ENCODE measurements at places on chromosomes 7 and 10.

GRCh38 chr10:86229376-86229775, 137.2 kb downstream of the GRID1 start:
- DNase-seq, result no peak

- no peak for DNase-seq
These were observed 58.9 kb downstream of the CALML3 start for GRCh38 chr10:5583525-5584175.

DNA sequence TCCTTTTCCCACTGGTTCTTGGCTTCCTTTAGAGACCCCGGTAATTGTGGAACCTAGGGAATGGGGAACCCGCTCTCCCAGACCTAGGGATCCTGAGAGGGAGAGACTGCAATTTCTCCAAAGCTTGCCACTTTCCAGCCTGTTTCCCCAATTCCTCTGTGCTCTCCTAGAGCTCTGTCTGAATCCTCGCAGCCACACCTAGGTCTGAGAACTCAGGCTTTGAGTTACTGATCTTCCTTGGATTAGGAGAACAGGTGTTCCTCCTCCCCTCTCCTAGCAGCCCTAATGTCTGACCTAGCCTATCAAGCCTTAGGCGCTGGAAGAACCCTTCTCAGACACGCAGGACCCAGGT, 20.0 kb downstream of the WNT8B start:
- DNase-seq, result no peak

DNA sequence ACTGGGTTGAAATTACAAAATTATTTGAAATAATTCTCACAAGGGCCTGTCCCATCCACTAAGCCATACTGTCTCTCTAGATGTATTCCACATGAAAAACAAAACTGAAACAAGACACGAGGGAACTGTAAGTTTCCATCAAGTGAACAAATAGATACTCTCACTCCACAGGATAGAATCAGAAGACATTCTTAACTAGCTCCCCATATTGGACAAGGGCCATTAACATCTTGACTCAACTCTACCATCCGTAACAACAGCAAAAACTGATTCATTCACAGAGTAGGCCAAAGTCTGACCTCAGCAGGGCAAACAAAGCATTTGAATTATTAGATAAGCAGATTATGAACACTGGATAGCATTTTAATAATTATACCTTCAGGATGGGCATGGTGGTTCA, 29.1 kb downstream of the UBE2H start:
- DNase-seq, result no peak

DNA sequence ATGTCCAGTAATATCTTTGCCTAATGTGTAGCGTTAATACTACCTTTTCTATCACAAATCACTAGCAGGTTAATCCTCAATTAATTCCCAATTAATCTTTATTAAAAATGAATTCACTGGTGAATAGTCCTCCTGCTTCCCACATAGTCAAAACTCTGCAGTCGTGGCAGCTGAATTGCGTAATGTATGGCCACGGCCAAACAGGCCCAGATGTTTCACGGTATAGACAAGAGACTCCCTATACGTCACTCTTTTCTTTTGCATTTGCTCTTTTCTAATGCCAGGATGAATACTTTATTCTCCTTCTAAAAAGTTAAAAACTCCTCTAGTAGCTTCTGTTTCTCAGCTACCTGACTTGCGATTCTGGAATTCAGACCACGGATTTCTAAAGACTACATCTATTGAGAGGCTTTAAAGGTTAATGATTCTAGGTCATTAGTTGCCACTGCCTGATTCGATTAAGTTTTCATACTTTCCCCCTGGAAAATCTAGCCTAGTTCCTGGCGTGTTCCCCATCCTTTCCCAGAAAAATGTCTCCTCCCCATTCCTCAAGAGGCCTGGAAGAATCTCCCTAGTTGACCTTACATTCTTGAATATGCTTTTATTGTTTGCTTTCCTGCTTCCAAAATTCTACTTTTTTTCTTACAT, 16.9 kb downstream of the MEOX2 start:
- no peak for DNase-seq

GRCh38 chr7:130943336-130943901, 209.4 kb upstream of the KLF14 start:
- DNase-seq, result no peak

DNA sequence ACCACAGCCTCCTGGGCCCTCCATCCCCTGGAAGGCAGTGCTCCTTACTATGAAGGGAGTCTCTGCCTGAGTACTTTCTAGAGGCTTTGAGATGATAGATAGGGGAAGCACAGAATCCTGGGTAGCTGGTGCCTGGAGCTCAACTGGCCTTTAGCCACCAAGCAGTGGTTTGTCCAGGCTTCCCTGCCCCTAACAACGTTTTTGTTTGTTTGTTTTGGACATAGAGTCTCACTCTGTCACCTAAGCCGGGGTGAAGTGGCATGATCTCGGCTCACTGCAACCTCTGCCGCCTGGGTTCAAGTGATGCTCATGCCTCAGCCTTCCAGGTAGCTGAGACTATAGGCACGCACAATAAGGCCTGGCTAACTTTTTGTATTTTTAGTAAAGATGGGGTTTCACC, 289.4 kb downstream of the PLXNA4 start:
- DNase-seq, result no peak

- DNase-seq, result no peak
These were observed 75.2 kb downstream of the MYL10 start for GRCh38 chr7:101553771-101554445.

- no peak for DNase-seq
These were observed 142.1 kb downstream of the HGF start for GRCh38 chr7:81627536-81628287.

GRCh38 chr7:39746103-39746819, 122.9 kb downstream of the RALA start:
- no peak for DNase-seq

DNA sequence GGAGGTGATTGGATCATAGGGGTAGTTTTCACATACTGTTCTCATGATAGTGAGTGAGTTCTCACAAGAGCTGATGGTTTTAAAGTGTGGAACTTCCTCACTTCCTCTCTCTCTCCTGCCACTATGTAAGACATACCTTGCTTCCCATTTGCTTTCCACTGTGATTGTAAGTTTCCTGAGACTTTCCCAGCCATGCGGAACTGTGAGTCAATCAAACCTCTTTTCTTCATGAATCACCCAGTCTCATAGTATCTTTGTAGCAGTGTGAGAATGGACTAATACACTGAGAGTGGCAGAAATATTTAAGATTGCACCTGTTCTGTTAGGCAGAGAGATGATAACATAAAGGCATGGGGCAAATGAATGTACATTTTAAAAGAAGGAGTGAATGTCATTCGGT, 507.8 kb downstream of the SORCS3 start:
- DNase-seq, result no peak

- no peak for DNase-seq
These were observed 275.9 kb upstream of the SHH start for GRCh38 chr7:156088115-156088514.

DNA sequence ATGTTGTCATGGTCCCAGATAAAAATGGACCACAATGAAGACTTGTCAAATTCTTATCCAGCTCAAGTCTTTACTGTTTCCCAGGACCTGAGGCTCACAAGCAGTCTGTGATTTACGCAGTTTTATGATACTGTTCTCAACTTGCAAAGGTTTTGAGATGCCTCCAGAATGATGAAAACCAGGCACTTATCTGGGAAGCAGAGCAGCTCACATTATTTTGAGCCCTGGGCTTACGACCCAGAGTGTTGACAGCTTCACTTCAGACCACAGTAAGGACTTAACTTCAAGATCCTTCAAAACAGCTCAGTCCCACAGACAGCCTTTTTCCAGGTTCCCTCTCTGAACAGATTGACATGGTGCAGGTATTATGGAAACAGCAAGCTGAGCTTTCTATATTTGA, 236.1 kb downstream of the RNLS start:
- DNase-seq, result no peak

GRCh38 chr10:100122780-100123179, 41.1 kb upstream of the CPN1 start:
- no peak for DNase-seq

DNA sequence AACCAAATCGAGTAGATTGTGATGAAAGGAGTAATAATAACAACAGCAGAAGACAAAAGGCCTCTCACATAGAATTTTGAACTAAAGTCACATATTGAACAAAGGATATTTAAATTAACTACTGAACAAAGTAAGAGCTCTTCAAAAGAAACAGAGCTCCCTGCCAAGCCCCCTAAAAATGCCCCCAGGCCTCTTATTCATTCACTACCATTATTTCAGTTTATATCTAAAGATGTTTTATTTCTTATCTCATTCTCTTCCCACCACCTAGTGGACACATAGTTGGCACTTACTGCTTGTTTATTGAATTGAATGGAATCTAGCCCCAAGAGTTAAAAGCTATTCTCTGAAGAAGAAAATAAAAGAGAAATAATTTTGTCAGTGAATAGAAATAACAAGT, 37.4 kb downstream of the VCL start:
- no peak for DNase-seq

DNA sequence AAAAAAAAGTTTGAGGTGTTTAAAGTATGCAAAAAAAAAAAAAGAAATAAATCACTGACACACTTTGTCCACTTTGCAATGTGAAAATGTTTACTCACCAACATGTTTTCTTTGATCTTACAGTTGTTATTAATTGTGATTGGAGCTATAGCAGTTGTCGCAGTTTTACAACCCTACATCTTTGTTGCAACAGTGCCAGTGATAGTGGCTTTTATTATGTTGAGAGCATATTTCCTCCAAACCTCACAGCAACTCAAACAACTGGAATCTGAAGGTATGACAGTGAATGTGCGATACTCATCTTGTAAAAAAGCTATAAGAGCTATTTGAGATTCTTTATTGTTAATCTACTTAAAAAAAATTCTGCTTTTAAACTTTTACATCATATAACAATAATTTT, 130.6 kb downstream of the CFTR start:
- no peak for DNase-seq

- no peak for DNase-seq
These were observed 321.5 kb upstream of the NRP1 start for GRCh38 chr10:33655921-33656320.

- no peak for DNase-seq
These were observed 16.4 kb downstream of the SORCS3 start for GRCh38 chr10:104657457-104657856.

- DNase-seq, result no peak
These were observed 20.1 kb downstream of the IFIT3 start for GRCh38 chr10:89347701-89348457.

DNA sequence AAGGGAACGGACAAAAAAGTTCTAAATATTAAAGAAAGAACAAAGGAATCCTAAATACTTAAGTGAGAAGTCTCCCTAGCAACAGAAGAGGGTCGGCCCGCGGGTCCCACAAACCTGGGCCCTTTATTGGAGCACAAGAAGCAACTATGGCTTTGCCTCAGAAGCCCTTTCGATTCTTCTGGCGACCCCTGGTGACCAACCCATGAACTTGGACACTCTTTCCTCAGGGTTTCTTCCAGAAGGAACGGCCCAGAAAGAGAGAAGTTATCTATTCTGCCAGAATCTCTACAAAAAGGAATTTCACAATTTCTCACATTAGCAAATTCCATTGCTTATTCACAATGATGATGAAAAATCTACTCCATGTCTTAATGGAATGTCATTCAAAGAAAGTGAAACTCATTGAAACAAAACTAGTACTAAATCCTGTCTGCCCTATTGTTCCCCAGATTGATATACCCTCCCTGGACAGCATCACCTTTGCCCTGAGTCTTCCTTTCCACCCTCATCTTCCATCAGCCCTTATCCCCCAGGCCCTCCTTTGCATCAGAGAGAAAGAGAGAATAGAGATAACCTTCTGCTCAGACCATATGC, 43.7 kb downstream of the CPVL start:
- DNase-seq, result no peak
